SHP77 treated with DMSO at 0.1 percent for 48 hours (cell line): ENCODE measurements at places on chromosomes 3 and 15.

DNA sequence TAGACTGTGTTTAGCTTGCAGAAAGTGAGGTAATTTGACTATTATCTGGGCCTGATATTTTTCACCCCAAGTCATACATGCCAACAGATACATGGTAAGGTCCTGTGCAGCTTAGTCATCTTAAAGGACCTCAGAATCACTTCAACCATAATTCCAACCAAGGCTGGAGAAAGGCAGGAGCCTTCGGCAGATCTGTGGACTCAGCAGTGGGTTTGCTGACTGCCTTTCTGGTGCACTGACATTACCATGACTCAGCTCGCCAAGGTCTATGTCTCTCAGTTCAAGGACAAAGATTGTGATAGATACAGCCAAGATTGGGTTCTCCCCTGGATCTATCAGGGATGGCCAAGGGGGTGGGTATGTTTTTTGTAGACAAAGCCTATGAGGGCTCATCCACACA is 32.7 kb downstream of the LYZL4 start:
- DNase-seq: no peak

DNA sequence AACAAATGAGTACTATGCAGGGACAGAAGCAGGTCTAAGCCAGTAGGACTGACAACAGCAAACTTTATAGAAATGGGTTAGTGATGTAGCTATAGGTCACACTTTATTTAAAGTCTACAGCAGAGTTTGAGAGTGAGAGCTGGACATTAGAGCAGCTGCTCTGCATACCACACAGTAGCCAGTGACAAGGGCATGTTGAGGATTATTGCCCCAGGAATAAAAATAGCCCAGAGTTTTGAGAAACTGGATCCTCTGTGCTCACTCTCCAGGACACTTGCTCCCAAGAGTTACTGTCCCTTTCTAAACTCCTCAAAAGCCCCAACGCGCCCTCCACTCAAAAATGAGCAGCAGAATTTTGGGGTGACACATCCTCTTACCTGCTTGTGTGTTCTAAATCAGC is 21.1 kb downstream of the LRTM1 start:
- no peak for DNase-seq

DNA sequence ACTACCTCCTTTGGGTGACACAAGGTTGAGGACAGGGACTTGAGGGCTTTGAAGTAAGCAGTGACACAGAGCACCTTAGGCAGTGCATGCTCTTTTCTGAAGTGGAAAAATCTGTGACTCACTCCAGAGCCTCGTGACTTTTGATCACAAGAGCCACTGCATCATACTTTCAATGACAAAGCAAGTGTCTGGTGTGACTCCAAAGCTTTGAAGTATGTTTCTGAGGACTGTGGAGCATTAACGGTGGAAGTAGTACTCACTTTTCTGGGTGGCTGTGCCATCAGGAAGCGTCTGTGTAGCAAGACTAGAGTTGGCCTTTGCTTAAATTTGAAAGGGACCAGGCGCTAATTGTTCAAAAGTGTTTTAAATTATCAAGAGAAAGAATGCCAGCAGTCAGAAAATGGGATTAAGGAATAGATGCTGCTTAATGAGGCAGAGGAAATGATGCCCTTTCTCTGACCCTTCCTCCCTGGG is 210.7 kb upstream of the TRIM42 start:
- DNase-seq: no peak

- DNase-seq: no peak
These were observed 54.7 kb upstream of the SCAANT1 start for GRCh38 chr3:63966871-63967270.

GRCh38 chr3:37689645-37690356 is 171.9 kb upstream of the CTDSPL start:
- DNase-seq: no peak

DNA sequence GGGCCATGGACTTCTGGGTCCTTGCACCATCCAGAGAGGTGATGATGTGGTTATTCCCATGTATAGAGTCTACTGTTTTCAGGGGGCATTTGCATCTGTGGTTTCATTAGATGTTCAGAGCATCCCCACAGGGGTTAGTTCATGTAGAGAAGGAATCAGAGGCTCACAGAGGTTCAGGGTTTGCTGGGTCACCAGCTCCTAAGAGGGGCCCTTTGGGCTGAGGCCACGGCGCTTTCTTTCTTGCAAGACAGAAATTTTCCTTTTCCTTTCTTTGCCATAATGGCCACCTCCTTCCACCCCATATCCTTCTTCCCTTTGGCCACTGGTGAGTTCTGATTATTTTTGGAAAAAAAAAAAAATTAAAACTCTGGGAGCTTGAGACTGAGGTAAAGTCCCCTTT is 62.3 kb downstream of the APBA2 start:
- DNase-seq: no peak
